ENCODE measurements at places on chromosomes 12 and 14.

DNA sequence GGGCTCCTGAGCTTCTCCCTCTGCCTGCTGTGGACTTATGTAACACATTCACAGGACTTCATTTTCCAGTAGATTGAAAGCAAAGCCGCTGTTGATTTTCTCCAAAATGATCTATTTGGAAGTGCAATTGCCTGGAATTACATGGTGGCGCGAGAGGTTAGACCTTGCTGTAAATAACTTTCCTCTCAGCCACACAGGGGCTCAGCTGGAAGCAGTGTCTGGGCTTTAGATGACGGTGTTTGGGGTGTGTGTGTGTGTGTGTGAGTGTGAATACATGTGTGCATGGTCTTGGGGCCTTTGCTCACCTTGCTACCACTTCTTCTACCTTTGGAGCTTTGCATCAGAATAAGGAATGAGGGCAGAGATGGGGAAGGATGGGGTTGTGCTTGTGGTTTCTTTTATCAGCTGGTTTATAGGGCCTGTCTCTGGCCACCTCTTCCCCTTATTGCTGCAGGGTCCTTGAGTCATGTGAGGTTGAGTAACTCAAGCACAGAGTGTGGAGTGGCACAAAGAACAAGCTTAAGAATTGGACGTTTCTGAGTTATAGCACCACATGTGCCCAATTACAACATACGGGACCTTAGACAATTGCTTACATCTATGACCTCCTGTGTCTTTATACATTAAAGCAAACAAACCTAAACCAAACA is 280.6 kb downstream of the NRXN3 start:
- no peak for DNase-seq

DNA sequence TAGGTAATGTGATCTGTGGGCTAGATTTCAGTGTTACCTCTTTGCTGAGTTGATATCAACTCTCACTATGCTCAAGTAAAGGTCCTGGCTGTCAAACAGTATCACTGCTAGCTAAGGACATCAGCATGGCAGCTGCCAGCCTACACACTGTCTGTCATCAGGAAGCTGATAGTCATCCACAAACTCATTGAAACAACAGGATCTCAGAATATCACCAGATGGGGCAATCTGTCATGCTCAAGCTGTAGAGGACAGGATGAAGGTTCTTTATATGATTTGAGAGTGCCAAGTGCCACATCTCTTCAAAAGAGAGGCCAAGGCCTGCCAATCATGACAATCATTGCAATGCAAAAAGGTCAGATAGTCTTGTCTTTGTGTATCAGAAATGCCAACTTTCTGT is 811.5 kb upstream of the SEL1L start:
- no peak for DNase-seq

DNA sequence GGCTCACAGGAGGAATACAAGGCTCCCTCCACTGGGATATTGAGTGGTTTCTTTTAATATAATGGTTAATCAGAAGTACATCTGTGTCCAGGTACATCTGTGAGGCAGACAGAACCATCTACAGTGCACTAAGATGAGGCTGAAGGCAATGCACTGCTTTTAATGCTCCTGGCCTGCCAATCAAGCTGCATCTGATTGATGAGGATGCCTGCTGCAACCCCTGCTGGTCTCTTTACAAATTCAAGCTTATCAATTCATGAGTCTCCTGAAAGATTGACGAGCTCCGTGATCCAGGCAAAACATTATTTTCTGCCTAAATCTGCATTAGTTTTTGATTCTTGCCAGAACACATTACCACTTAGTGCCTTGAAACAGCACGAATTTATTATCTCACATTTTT is 1139.1 kb downstream of the AACS start:
- DNase-seq = no peak

- no peak for DNase-seq
Measured at GRCh38 chr14:97916100-97916499, 1118.9 kb downstream of the VRK1 start.

Measured in activated CD4-positive, CD25-positive, alpha-beta regulatory T cell treated with anti-CD3 and anti-CD28 coated beads, Interleukin-2, amount 50 U/mL, for 16 hours (primary cell).